ENCODE measurements at places on chromosomes 12 and 14.

- no peak for DNase-seq
These were observed 35.7 kb downstream of the IQSEC3 start for GRCh38 chr12:101969-102878.

DNA sequence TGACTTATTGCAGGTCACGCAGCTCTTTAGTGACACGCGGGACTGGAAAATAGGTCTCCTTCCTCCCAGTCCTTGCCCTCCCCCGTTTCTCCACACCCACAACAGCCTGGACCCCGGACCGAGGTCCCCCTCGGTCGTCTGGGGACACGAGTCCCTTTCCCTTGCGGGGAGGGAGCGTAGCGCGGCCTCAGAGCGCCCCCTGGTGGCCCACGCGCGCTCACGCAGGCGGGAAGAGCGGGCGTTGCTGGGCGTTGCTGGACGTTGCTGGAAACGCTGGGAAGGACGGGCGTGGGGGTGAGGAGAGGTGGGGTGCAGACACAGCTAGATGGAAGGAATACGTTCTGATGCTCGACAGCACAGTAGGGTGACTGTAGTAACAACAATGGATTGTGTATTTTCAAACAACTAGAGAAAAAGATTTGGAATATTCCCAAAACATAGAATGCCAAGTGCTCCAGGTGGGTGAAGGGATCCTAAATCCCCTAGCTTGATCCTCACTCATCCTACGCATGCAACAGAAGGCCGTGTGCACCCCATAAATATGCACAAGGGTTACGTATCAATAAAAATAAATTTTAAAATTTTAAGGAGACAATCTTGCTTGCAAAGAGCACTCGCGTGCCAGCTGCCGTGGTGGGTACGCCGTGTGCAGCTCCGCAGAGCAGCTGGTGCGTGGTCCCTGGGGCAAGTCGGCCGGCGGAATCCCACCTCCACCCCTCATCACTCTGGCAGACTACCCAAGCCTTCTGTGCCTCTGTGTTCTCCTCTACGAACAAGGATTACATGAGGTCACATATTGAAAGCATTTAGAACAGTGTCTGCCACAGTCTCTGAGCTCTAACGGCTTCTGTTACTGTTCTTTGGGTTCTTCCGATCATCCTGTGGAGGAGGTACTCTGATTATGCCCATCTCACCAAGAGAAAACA, 87.4 kb downstream of the B4GALNT3 start:
- no peak for DNase-seq

- no peak for DNase-seq
These were observed 7.6 kb upstream of the BRMS1L start for GRCh38 chr14:35818346-35819115.

DNA sequence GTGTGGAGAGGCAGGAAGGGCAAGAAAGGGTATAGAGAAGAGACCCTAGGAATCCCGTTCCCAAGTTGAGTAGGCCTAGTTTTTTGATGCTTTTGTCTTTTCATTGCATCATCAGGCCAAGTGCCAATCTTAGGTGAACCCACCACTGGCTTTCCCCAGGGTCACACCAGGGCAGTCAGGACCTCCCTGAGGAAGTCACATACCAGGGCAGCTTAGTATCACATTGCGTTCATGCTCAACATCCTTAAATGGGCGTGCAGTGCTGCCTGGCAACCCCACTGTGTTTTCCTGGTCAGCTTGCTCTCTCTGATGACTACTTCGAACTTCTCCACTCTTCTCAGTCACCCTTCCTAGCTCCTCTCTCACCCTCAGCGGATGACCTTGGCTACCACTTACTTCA, 9.0 kb downstream of the ASIC1 start:
- DNase-seq: no peak

DNA sequence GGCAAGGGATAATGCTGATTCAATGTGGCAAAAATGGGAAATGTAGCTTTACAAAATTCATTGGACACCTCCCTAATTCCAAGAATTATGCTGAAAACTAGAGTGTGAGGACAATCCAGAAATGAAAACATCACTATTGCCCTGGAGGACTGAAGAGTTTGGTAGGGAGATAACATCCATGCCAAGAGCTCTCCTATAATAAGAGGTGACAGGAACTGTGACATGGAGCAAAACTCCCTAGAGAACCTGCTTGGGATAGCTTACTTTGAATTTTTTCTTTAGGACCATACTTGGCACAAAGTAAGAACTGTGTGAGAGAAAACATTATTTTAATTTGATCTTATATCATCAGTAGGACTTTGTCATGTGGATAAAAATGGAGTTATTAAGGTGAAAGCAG, 48.9 kb downstream of the STON2 start:
- DNase-seq: no peak

GRCh38 chr12:66351301-66351700, 49.0 kb downstream of the HELB start:
- DNase-seq: no peak

- DNase-seq: no peak
These were observed 186.6 kb upstream of the OR4E1 start for GRCh38 chr14:21860172-21860571.

- DNase-seq: no peak
These were observed 900 bp upstream of the DPF3 start for GRCh38 chr14:72894623-72895378.

DNA sequence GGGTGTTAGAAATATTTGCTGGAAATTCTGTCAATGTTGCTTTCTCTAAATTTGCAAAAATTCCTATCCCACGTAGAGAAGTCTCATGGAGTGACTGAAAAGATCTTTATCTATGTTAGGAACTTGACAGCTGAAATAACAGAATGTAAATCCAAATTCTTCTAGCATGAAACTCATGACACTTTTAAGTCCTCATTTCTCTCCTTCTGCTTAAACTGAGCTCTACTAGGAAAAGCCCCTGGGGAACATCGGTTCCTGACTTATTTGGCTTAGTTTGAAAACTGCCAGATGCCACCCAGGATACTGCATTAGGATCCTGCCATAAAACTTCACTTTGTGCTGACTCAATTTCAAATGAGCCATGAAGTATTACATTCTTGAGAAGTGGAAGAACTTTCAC, 426.0 kb downstream of the GALC start:
- DNase-seq: no peak

DNA sequence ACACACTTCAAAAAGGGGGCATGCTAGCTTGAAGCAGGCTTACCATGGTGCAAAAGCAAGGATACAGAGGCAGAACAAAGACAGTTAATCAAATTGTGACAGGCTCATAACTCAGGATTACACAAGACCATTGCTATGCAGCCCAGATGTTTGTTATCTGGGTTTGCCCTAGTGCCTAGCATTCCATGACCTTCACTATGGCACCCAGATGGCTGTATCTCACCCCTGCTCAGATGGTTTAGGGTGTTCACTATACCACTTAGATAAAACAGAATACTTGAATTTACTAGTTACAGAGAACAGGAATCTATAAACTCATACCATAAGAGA, 56.2 kb downstream of the SDR9C7 start:
- DNase-seq: peak; percentile 34

GRCh38 chr12:118219106-118219505, 83.2 kb downstream of the PEBP1 start:
- DNase-seq: no peak

- DNase-seq: no peak
These were observed 100.8 kb upstream of the NEDD1 start for GRCh38 chr12:96806272-96806671.

DNA sequence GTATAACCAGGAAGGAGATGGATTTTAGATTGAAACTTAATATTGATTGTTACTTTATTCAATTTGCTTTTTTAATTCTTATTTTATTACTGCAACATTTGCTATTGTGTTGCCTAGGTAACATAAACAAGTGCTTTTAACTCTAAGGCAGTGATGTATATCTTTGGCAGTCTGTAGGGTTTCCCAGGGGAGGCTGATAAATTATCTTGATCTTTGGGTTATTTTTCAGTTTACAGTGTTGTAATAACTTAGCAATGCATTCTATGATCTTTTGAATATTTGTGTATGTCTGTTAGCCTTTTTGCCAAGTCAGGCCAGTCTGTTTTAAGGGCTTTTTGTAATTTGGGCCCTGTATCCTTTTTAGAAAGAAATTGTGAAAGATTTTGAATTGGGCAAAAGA, 7.8 kb upstream of the DTD2 start:
- no peak for DNase-seq

DNA sequence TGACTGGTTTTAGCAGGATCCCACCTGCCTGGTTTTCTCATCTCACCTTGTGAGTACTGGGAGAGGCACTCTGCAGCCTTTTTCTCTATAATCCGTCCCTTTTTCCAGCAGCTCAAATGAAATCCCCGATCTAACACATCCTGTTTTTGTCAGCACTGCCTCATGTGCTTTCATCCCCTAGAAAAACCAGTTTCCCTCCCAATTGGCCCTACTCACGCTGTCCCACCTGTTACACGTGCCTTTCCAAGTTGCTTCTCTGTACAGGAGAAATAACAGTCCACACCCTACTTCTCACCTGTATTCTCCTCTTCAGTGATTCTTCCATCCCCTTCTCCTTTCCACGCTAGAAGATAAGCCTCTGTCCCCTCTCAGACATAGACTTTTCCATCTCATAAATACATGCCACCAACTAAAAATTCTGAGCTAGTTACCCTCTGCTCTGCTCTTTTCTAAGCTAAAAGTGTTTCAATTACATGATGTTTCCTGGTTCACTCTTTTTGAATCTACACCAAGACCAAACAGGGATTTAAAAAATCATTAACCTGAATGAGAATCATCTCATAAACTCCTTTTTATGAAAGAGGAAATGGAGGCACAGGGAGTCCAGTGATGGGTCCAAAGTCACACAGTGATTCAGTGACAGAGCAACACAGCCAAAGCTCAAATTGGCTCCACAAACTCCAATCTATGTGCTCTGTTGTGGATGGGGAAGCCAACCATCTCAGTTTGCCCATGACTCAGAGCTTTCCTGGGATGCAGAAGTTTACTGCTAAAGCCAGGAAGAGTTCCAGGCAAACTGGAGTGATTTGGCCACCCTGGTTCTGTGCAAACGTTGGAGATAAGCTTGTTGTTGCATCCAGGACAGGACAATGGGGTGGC, 240.0 kb upstream of the TMEM132C start:
- DNase-seq: no peak

DNA sequence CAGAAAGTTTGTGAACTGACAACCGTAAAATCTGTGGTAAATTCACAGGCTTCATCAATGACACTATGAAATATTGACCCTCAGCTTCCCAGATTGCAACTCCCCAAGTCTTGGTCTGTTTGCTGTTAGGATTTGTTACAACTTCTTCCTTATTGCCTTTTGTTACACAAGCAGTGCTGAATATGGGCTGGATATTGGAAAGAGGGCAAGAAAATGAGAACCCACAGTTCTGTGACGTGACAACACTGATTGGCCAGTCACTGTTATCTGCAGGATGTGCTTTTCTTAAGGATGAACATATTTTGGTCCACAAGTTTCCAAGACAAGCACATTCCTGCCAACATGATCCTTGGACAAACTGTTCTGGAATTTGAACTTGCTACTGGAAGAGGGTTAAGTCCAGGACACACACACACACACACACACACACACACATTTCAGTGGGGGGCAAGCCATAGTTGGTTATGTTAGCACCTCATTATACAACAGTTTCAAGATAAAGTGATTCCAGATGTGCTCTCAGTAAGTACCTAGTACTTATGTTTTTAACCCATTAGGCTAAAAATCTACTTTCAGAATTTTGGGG, 16.6 kb upstream of the SLC38A2 start:
- no peak for DNase-seq

GRCh38 chr12:6549684-6550151, 6.1 kb downstream of the IFFO1 start:
- DNase-seq: no peak

- no peak for DNase-seq
These were observed 192.7 kb downstream of the DPF3 start for GRCh38 chr14:72701237-72701565.

- DNase-seq: no peak
These were observed 49.4 kb downstream of the TMTC1 start for GRCh38 chr12:29734305-29734704.

DNA sequence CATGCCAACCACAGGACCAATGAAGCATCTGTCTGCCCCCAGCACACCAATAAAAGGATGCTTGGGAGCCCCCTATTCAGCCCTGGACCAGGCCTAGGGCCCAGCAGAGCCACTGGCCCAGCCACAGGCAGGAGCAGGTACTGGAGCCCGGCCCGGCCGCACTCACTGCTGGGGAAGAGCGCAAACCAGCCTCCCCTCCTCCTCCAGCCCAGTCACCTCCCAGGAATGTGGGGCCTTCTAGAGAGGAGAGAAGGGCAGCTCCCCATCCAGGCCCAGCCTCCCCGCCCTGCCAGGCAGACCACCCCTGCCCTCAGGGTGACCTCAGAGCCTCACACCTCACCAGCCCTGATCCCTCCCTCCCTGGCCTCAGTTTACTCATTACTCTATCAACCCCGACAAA, 56.2 kb downstream of the CCNK start:
- DNase-seq: no peak
